ENCODE measurements at places on chromosomes 1 and 21.
A peak's percentile ranks its signal among the peaks of the same experiment; 100 is the strongest.

DNA sequence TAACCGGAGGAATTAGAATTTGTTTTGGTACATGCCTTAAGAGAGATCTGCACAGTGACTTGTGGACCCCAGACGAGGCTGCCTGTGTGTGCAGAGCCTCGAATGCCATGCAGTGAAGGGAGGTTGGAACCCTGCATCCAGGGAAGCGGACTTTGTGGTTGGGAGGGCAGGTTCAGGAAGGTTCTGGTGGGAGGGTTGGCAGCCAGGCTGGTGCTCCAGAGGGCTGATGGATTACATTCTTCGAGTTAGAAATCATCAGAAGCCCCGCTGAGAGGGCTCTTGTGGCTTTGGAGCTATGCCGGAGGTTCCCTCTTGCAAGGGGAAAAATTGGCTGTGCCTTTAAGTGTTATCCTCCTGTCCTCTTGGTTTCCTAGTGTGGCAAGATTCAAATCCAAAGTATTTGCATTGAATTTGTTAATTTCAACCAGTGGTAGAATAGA is 21.1 kb downstream of the ROR1 start:
- no peak for DNase-seq

DNA sequence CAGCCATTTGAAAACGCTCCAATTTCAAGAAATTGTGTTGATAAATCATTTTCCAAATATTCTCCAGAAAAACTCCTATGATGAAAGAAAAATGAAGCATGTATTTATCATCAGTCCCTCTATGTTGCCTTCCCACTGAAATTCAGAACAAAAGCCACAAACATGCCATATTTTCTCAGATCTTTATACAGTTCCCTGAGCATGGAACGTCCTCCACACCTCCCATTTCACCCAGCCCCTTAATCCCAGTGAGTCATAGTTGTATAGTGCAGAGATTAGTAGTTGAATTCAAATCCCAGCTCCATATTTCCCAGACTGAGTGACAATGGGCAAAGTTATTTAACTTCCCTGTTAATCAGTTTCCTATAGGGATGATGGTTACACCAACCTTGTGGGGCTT is 20.6 kb upstream of the NPL start:
- no peak for DNase-seq

DNA sequence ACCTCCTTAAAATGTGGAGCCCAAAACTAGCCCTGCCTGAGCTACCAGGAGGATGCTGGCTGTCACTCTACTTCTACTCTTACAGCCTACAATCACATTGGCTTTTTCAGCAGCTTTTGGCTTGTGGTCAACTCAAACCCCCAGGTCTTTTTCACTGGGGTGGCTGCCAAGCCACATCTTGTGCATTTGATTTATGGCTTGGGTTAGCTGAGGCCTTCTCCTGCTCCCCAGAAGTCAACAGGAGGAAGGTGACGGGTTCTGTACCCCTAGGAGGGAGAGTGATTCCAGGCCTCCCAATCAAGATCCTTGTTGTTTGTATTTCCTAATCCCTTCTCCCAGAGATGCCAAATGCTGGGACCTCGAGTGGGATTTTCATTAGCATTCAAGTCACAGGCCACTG is 124.3 kb downstream of the LACTBL1 start:
- DNase-seq, result no peak

DNA sequence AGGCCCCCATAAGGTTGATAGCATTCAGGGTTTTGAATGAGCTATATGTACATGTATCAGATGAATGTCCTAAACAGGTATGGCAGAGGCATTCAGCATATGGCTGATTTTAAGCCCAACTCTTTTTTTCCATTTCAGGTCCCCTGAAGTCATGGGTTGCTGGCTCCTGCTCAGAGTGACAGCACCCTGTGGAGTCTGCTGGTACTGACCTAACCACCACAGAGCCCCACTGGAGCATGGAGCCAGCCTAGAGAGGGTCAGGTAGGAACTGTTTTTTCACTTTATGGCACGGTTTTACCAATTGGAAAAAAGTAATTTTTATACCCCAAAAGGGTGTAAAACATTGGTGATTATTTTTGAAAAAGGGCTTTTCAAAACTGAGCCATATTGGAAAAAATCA is 82.5 kb upstream of the MPC2 start:
- DNase-seq, result no peak

GRCh38 chr1:42144711-42145388 is 8.4 kb upstream of the GUCA2B start:
- DNase-seq, result no peak

GRCh38 chr1:66156144-66156543 is 363.4 kb downstream of the PDE4B start:
- no peak for DNase-seq

DNA sequence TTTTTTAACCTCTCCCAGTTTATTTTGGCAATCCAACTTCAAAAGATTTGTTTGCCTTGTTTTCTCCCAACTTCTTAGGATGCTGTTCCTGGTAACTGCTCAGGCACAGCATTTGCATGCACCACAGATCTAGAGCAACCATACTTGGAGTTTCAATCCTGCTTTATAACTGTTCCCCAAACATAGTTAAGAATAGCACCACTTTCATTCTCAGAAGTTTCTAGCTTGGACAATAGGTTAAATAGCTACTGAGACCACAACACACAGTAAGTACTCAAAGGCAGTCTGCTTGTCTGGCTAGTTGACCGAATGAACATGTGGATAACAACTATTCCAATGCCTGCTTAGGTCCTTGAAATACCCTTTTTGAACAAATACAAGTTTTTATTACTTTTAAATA is 76.8 kb downstream of the FOXJ3 start:
- DNase-seq, result no peak

DNA sequence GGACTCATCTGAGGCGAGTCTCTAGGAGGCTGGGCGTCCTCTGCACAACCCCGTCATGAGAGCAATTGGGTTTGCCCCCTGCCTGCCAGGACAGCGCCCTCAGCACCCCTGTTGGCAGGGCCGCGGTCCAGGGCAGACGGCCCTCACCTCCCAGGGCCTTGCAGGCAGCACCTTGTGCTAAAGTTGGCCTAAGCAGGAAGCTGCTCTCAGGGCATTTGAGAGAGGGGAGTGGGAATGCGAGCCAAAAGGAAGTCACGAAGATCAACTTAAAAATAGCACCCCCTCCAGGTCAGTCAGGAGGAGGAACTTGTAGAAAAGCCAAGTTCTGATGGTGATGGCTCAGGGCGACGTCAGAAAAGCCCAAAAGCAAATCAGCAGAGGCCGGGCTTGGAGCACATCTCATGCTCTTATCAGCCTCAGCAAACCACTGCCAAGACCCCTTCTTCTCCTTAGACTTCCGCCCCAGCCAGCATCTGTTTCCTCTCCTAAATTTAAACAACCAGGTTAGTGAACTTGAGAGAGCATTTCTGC is 12.6 kb upstream of the ADORA3 start:
- DNase-seq, result no peak

DNA sequence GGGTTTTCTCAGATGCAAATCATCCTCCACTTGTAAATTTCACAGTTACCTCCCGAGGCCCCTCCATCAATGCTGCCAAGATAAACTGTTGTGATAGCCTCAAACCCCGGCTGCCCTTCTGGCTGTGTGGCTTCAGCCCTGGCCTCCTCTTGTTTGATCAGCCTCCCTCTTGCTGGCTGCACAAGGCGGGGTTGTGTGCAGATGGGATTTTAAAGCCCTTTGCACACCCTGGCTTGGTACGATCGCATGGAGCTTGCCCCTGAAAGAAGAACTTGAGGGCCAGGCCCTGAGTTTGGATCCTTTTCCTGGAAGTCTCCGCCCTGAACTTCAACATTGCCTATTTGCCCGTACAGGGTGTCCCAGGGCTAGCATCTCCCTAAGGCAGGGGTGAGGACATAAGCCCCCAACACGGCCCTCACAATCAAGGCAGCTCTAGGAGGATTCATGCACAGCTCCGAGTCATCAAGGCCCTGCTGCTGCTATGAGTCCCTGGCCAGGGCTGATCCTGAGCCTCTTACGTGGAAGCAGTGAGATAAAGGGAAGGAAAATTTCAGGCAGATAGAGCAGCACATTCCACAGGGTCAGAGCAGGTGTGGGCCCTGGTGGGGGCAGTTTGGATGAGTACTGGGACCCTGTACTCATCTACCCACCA is 181.2 kb upstream of the VAMP3 start:
- no peak for DNase-seq

GRCh38 chr1:203038891-203039608 is 12.8 kb downstream of the PPFIA4 start:
- peak; percentile 78 for DNase-seq

DNA sequence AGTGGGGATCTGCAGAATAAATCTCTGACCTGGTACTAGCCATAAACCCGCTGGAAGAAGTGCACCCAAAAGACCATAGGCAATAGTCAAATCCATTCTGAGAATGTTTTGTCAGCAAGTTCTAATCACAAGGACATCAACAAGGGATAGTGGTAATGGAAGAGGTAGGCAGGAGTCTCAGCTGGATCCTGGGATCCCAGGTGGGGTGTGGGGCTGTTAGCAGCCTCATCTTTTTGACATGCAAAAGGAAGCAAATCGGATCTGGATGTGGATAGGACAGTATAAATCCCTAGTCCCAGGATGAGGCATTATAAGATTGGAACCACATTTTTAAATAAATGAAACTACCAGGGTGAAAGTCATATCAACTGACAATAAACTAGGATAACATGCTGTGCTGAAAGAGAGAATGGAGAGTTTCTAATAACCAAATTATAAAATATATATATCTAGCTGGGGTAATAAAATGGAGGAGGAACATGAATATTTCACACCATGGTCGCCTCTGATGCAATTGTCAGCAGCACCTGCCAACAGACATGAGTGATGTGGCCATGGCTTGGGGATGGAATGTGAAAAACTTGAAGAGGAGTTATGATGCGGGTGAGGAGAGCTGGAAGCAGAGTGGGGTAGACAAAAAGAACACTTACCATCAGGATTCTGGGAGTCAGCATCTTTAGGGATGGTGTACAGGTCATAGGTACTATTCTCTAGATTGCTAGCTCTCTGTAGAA is 23.7 kb upstream of the PEX19 start:
- no peak for DNase-seq

DNA sequence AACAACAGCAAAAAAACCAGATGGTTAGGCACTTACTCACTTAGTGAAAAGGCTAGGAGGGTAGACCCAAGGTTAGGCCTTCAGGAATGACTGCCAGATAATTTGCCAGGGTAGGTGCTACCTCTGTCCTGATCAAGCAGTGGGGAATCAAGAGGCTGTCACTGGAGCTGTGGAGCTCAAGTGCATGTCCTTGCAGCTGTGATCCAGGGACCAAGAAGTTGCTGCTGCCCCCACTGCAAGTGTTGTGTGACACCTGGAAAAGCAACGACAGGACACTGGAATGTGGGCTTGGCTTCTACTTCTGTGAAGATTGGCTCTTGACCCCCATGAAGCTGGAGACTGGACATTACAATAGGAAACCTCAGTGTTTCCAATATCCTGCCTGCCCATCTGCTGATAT is 72.1 kb downstream of the PEX14 start:
- no peak for DNase-seq

GRCh38 chr1:157773493-157774350 is 3.2 kb downstream of the FCRL2 start:
- DNase-seq, result no peak

- DNase-seq, result no peak
These were observed 94.6 kb downstream of the FGGY start for GRCh38 chr1:59391212-59392179.

GRCh38 chr1:207495801-207496792 is at the start of gene CR1:
Gene CR1 (plus strand): TSS chr1:207496157. CDS start chr1:207496268, 111 bp downstream.
- DNase-seq, result peak; percentile 29

- DNase-seq, result no peak
These were observed 1.0 kb downstream of the DDAH1 start for GRCh38 chr1:85463731-85464496.

- DNase-seq, result no peak
These were observed 16.4 kb downstream of the PKN2 start for GRCh38 chr1:88700425-88701013.

DNA sequence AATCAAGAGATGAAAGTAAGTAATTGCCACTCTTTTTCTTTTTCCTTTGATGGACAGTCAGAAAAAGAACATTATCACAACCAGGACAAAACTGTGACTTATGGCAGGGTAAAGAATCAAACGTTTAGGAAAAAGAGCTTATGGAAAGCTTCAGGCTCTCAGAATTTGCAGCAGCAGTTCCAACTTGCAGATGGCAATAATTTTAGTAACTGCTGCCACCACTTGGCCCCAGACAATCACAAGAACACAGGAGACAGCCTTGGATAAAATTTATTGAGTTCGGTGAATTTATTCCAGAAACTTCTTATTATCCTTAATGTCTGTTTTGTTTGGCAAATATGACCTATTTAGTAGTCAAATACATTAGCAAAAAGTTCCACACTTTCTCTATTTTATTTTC is 804.4 kb downstream of the BRINP3 start:
- DNase-seq, result no peak

- no peak for DNase-seq
These were observed 205.0 kb downstream of the KCTD3 start for GRCh38 chr1:215772151-215772550.

- DNase-seq, result no peak
These were observed 22.8 kb upstream of the KCNC4 start for GRCh38 chr1:110187139-110187890.

GRCh38 chr1:44265656-44266358 is 52.5 kb downstream of the DMAP1 start:
- DNase-seq, result no peak

DNA sequence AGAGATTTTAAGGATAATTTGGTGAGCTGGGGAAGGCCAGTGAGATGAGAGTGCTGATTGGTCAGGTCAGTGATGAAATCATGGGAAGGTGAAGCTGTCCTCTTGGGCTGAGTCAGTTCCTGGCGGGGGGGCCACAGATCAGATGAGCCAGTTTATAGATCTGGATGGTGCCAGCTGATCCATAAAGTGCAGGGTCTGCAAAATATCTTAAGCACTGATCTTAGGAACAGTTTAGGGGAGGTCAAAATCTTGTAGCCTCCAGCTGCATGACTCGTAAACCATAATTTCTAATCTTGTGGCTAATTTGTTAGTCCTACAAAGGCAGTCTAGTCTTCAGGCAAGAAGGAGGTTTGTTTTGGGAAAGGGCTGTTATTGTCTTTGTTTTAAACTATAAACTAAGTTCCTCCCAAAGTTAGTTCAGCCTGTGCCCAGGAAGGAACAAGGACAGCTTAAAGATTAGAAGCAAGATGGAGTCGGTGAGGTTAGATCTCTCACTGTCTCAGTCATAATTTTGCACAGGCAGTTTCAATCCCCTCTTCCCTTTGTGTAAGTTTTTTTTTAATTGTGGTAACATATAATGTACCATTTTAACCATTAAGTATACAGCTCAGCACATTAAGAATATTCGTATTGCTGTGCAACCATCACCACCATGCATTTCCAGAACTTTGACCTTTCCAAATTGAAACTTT is 39.4 kb downstream of the PTAFR start:
- no peak for DNase-seq

GRCh38 chr1:234665975-234666605 is 56.1 kb upstream of the IRF2BP2 start:
- no peak for DNase-seq
